ENCODE measurements at places on chromosomes 2 and 18.

GRCh38 chr2:218063486-218063885 lies 5.6 kb upstream of the RUFY4 start:
- DNase-seq = no peak

DNA sequence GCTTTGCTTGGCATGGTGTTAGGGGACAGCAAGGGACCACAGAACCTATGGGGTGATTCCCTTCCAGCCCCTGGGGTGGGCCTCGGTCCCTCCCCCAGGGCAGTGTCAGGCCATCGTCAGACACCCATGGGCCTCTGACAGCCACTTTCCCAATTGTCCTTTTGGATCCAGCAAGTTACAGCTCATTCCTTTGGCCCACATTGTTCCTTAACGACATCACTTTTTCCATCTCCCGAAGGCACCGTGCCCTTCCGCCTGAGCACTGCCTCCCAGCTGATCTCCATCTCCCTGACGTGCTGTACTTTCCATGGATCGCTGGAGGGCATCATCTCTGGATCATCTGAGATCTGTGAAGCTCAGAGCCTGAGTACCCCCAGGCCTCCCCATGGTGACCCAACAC lies 10.4 kb upstream of the KCNK3 start:
- no peak for DNase-seq

DNA sequence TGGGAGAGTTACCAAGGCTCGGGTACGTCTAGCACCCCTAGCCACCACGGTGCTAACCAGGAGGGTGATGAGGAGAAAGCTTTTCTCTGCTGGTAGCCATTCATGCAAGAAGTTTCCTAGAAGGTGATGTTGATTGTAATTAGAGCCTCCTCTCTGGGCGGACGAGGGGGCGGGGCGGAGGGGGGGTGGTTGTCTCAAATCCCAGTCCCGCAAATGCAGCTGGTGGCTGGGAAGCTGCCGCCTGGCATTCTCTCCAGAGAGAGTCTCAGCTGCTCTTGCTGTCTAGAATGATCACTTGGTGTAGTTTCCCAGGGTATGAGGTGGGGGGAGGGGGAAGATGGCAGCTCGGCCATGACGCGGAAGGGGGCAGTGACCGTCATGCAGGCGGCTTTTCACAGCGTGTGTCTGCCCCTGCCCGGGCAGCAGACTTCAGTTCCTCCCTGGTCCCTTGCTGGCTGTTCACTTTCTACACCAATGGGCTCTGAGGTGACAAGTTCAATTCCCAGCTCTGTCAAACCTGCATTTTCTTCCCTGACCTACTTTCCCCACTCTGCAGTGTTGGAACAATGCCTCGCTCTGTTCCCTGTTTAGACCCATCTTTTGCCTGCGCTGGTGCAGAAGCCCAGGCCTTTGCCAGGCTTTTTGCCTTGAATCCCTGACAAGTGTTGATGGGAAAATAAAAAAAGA lies 61.5 kb upstream of the KLF7 start:
- no peak for DNase-seq

DNA sequence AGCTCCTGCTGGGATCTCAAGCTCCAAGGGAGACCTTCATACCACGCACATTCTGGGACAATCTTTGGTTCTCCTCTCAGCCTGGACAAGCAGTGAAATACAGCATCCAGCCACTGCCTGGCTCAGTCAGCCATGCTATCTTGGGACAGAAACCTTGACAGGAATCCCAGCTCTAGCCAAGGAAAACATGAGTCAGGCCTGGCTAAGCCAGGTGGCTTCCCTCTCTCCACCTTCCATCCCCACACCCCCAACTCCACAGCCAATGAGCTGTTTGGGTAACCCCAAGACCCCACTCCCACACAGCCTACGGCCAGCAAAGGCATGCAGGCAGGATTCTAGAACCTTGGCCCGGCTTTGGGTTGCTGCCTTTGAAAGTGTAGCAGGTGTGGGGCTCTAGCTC lies 64.9 kb downstream of the MCFD2 start:
- no peak for DNase-seq

DNA sequence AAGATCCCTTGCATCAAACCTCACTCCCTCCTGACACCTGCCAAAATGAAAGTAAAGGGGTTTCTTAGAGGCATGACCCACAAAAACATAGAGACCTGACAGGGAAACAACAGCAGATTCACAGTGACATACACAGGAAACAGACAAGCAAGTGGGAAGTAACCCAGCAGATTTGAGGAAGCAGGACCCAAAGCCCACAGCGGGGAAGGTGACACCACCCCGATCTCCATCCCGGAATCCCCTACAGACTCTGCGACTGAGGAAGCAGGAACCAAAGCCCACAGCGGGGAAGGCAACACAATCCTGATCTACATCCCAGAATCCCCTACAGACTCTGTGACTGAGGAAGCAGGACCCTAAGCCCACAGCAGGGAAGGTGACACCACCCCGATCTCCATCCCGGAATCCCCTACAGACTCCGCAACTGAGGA lies 21.6 kb downstream of the CIB4 start:
- no peak for DNase-seq

- DNase-seq = no peak
Observed at GRCh38 chr2:160139991-160140390, 60.1 kb downstream of the ITGB6 start.

DNA sequence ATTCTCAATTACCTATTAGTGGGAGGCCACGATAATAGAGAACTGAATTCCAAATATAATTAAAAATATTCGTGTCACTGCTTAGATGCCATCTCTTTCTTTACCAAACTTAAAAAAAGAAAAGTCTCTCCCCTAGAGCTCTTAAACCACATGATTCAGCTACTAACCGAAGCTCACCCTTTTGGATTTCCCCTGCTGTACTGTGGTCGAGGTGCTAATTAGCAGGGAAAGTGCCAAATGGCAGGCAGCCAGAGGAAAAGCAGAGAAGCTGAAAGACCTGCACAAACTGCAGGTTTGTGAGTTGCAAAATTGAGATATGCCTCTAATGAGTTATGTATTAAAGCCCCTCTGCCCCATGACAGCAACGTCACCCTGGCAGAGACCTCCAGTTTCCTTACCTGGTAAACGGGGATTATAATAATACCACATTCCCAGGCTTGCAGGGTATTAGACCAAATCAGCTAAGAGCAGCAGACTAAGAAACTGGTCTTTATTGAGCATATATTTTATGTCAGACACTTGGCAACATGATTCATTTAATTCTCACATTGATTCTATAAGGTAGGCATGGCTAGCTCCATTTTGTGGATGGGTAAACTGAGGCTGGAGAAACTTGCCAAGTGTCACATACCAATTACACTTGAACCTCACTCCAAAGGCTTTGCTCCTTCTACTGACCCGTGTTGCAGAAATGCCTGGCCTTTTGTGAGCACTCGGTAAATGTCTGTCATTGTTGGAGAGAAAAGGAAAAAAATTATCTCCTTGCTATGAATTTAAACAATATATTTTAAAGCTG lies 259.7 kb downstream of the LPIN1 start:
- peak; percentile 26 for DNase-seq

DNA sequence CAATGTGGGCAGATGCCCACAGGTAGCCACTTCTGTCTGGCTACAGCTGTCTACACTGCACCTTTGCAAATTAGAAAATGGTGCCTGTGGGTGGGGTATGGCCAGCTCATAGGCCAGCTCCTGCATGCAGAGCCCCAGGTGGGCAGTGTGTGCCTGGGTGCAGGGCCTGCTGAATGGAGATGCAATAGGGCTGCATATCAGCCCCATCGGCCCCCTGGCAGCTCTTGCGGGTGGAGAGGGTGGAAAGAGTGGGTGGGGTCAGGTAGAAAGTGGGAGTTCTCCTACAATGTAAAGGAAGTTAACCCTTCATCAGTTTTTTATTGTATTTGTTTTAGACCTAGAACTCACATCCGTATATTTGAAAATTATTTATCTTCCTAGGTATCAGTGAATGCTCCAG lies 37.1 kb downstream of the FBLN7 start:
- DNase-seq = no peak

DNA sequence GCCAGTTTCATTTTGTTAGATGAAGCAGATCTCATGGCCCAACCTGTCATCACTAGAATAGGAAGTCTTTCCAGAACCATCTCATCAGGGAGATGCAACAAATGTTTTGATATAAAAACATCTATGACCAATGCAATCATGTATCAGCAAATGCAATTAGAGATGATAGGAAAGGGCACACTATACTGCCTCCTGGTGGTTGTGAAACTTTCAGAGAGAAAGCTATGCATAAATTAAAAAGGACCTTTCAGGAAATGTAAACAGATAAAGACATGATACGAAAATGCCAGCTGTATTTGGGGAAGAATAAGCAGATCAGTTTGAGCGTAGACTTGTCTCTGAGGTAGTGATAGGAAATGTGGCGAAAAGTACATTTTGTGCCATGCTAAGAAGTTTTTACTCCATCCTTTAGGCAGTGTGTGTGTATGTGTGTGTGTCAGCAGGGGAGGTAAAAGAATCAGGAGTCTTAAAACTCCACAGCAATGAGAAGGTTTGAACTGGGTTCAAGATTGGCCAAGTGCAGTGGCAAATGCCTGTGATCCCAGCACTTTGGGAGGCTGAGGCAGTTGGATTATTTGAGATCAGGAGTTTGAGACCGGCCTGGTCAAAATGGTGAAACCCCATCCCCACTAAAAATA lies 479.3 kb downstream of the CPS1 start:
- DNase-seq = no peak

GRCh38 chr2:145692971-145693478 lies 1173.1 kb upstream of the ZEB2 start:
- DNase-seq = no peak

GRCh38 chr18:49647496-49648168 lies 85.8 kb downstream of the LIPG start:
- DNase-seq = no peak

GRCh38 chr2:188189356-188189755 lies 102.3 kb upstream of the GULP1 start:
- DNase-seq = no peak

DNA sequence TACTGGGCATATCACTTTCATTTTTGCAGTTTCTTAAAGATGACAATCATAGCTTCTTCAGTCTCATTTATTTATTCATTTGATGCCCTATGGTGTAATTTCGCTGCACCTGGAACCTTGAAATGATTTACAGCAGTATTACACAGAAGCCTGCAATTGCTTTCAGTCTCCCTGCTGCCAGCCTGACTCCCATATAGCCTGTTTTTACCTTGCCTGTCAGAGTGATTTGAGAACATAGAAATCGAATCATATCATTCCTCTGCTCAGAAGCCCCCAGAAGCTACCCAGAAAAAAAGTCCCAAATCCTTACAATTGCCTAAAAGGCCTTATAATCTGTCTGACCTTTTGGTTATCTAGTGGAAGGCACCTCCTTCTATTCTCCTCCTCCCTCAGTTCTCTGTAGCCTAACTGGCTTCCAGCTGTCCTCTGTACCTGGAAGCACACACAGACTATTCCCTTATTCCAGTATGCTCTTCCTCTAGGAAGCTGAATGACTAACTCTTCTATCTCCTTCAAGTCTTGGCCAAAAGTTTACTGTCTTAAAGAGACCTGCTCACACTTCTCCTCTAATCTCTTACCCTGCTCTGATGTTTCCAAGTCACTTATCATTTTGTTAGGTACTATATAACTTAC lies 12.6 kb downstream of the SCN3A start:
- DNase-seq = no peak

DNA sequence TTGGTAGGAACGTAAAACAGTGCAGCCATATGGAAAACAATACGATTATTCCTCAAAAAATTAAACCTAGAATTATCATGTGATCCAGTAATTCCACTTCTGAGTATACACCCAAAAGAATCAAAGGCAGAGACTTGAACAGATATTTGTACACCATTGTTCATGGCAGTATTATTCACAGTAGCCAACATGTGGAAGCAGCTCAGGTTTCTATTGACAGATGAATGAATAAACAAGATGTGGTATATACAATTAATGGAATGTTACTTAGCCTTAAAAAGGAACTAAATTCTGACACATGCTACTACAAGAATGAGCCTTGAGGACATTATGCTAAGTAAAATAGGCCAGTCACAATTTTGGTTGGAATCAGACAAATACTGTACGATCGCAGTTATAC lies 14.2 kb upstream of the RTTN start:
- DNase-seq = no peak

DNA sequence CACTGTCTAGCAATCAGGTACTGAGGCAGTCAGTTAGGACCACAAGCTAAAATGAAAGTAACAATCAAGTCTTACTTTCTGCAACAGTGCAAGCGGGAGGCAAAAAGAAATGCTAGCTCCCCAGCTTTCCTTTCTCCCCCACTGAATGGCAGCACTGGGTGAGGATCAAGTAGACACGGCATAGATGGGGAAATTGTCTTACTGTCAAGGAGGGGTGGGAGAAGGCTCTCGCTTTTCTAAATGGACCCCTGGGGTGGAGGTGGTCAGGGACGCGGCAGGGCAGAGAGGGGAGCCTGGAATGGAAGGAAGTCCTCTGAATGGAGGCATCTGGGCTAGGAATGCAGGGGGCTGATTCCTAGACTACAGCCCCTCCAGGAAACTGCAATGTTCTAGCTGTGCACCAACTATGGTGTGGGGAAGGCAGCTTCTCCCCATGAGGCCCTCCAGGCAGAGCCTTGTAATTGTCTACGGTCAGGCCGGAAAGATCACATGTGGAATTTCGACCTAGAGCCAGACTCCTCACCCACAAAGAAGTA lies 24.3 kb downstream of the METTL8 start:
- DNase-seq = no peak

DNA sequence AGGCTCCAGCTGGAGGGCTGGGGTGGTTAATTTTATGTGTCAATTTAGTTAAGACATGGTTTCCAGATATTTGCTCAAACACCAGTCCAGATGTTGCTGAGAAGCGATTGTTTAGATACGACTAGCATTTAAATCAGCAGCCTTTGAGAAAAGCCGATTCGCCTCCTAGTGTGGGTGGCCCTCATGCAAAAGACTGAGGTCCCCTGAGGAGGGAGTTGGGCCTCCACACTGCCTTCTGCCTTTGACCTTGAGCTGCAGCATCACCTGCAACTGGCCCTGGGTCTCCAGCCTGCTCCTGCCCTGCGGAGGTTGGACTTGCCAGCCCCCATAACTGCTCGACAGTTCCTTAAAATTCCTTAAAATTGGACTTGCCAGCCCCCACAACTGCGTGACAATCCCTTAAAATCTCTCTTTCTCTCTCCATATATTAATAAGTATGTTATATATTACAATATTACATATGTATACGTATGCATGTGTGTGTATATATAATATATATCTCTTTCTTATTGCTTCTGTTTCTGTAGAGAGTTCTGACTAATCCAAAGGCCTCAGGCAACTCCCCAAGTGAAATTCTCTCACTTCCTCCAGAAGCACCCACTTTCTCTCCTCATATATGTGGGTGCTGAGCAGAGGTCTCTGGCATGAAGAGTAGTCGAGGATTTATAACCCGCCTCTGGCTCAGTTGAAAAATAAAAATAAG lies 14.4 kb downstream of the FBLN7 start:
- DNase-seq = no peak

DNA sequence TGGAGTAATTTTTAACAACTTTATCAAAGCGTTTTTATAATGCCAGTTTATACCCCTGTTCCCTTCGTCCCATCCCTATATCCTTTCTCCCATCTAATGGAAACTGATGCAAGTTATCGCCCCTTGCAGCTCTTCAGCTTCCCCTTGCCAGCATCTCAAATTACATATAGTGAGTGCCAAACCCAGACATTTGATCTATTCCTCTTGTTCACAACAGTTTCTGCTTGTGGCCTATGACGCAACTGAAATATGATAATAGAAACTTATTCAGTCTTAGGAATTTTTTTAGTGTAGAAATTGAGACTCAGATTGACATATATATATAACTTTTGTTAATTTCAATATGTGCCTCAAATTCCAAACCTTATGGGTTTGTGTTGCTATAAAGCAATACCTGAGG lies 562.2 kb upstream of the VWC2L start:
- no peak for DNase-seq

- no peak for DNase-seq
Observed at GRCh38 chr18:36488131-36488530, 190.6 kb downstream of the FHOD3 start.

- DNase-seq = no peak
Observed at GRCh38 chr2:42722320-42723190, 41.4 kb downstream of the OXER1 start.
